ENCODE measurements at places on chromosomes 2 and 18.

- no peak overlapping the region for H3K4me3 ChIP-seq
- H3K27me3 ChIP-seq = no peaks in the 10 kb centered on the region
- no peaks in the 10 kb centered on the region for H3K4me1 ChIP-seq
- no peaks in the 10 kb centered on the region for H3K36me3 ChIP-seq
- H3K27ac ChIP-seq = no peak overlapping the region
- no peak for DNase-seq
Observed at GRCh38 chr2:41717839-41718238, 330.0 kb upstream of the PKDCC start.

GRCh38 chr18:57915248-57915647, 112.1 kb upstream of the ATP8B1 start:
- no peak overlapping the region for H3K4me3 ChIP-seq
- no peaks in the 10 kb centered on the region for H3K4me1 ChIP-seq
- no peaks in the 10 kb centered on the region for H3K36me3 ChIP-seq
- H3K27me3 ChIP-seq = no peaks in the 10 kb centered on the region
- no peak overlapping the region for H3K27ac ChIP-seq

- no peak overlapping the region for H3K4me3 ChIP-seq
- H3K4me1 ChIP-seq = no peaks in the 10 kb centered on the region
- no peaks in the 10 kb centered on the region for H3K36me3 ChIP-seq
- H3K27ac ChIP-seq = no peak overlapping the region
Observed at GRCh38 chr2:48221846-48222516, 308.0 kb upstream of the STON1 start.

DNA sequence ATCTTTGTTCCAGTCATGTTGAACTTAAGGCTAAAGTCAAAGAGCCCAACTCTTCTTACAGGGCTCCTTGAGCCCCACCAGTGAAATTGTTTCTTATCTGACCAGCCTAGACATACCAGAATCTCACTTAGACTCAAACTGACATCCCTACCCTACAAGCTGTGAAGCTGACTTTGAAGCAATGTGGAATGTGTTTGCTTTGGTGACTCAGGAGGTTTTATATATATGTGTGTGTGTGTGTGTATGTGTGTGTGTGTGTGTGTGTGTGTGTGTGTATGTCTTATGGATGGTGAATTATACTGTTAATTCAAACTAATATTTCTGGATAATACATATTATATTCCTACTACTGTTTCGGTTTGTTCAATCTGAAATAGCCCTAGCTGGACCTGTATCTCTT, 67.3 kb downstream of the CAMKMT start:
- H3K4me1 ChIP-seq = no peaks in the 10 kb centered on the region
- DNase-seq = no peak
- no peak overlapping the region for H3K27ac ChIP-seq
- H3K36me3 ChIP-seq = no peaks in the 10 kb centered on the region
- no peaks in the 10 kb centered on the region for H3K27me3 ChIP-seq

DNA sequence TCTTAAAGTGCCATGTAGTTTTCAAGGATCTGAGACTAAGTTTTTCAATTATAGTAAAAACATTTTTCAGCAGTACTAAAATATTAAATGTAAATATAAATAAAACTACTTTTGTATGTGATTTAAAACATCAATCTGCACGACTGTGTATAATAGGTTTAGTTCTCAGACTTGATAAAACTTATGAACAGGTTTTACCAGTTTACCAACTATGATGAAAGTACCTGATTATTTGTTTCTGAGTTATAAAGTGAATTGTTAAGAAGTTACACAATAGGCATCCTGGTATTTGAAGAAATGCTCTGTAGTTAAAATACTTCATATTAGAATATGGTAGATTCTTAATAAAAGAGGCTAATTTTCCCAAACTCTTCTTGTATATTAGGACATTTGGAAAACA, 14.8 kb downstream of the RELCH start:
- no peaks in the 10 kb centered on the region for H3K27me3 ChIP-seq
- peaks cover 6% of the 10 kb centered on the region for H3K4me1 ChIP-seq
- no peak overlapping the region for H3K27ac ChIP-seq
- no peak overlapping the region for H3K4me3 ChIP-seq
- H3K36me3 ChIP-seq = no peaks in the 10 kb centered on the region
- no peak for DNase-seq

- H3K4me1 ChIP-seq = no peaks in the 10 kb centered on the region
- no peaks in the 10 kb centered on the region for H3K36me3 ChIP-seq
- no peaks in the 10 kb centered on the region for H3K27me3 ChIP-seq
- no peak for DNase-seq
- no peak overlapping the region for H3K4me3 ChIP-seq
Observed at GRCh38 chr2:39732482-39732881, 46.6 kb downstream of the THUMPD2 start.

DNA sequence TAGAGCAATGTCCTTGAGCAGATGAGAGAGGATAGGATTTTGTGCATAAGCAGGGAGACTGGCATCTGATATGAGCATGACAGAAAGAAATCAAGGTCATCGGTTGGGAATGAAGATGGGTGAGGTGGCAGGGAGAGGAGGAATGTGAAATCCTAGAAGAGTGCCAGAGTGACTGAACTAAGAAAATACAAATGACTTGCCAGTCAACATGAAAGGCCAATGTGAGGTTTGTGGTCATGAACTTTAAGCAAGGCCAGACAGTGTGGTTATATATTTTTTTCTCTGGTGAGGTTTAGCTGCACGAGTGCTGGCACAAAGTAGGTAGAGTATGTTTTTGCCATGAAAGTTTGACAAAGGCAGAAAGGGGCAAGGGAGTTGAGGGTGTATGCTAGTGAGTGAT, 21.2 kb downstream of the QPCT start:
- H3K36me3 ChIP-seq = no peaks in the 10 kb centered on the region
- H3K4me3 ChIP-seq = no peak overlapping the region
- DNase-seq = no peak
- H3K27ac ChIP-seq = no peak overlapping the region
- H3K27me3 ChIP-seq = no peaks in the 10 kb centered on the region
- peaks cover 14% of the 10 kb centered on the region for H3K4me1 ChIP-seq

DNA sequence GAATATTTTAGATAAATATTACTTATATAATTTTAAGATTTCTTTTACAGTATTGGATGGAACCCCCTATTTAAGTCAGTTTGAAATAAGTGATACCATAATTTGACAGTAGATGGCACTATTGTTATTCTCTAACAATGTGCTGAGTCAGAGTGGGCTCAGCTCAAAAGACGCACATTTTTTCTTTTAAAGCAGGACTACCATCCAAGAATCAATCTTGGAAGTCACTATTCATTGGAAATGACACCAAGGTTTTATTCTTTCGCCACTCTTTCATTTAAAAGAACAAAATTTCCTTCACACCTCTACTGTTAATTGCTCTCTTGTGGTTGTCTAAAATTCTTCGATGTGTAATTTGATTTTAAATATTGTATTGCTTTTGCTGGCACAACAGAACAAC, 32.6 kb upstream of the SPAG16 start:
- H3K27me3 ChIP-seq = no peaks in the 10 kb centered on the region
- no peak overlapping the region for H3K27ac ChIP-seq
- DNase-seq = peak; percentile 53

GRCh38 chr2:185222311-185222710, 516.3 kb upstream of the FSIP2 start:
- no peak overlapping the region for H3K4me3 ChIP-seq
- H3K36me3 ChIP-seq = no peaks in the 10 kb centered on the region
- no peak for DNase-seq
- H3K27me3 ChIP-seq = no peaks in the 10 kb centered on the region
- H3K27ac ChIP-seq = no peak overlapping the region
- H3K4me1 ChIP-seq = no peaks in the 10 kb centered on the region

DNA sequence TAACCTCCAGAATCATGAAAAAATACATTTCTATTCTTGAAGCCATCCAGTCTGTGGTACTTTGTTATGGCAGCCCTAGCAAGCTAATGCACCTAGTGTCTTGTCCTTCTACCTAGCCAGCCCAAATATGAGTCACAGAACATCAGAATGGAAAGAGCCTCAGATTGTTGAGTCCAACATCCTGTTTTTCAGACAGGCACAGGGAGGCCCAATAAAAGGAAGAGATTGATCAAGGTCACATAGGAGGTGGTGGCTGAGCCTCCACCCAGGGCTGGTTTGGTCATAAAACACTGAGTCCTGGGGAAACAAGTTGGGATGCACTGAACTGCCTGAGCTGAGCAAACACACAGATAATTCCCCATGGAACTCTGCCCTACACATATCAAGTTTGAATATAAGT, 195.5 kb downstream of the TTC32 start:
- no peaks in the 10 kb centered on the region for H3K36me3 ChIP-seq
- DNase-seq = no peak
- H3K4me1 ChIP-seq = no peaks in the 10 kb centered on the region
- no peaks in the 10 kb centered on the region for H3K27me3 ChIP-seq
- no peak overlapping the region for H3K4me3 ChIP-seq

DNA sequence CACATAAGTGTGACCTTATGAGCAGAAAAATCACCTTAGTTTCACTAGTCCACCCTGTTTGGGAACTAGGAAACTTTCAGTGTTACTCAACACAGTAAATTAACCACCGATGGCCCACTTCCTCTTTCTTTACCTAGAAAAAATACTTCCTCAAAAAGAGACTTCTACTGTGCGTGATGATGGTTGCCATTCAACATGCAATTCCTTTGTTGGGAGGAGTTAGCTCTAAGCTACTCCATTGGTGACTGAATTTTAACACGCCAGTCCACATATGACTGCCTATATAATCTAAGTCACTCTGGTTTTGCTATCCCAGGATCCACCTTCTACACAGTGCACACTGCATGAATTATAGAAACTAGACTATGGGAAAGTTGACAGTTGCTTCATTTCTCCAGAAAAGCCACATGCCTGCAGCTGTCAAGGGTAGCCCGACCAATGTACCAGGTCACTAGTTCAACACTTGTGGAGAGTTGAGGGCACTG, 47.8 kb upstream of the REG3G start:
- no peak for DNase-seq
- no peak overlapping the region for H3K4me3 ChIP-seq
- no peak overlapping the region for H3K27ac ChIP-seq
- no peaks in the 10 kb centered on the region for H3K27me3 ChIP-seq

DNA sequence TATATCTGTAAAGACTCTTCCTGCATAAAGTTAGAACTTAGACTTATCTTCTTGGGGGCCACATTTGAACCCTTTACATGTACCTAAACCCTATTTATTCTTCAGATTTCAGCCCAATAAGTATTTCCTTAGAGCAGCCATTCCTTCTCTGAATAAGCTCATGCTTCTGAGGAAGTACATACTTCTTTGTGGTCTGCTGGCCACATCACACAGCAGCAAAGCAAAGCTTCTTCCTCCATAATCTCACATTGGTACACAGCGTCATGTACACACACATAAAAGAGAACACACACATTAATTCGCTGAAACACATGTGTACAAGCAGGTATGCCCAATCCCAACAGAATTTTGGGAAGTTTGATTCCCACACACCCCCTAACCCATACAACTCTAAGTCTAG, 331.0 kb downstream of the CDH2 start:
- H3K36me3 ChIP-seq = no peaks in the 10 kb centered on the region
- no peaks in the 10 kb centered on the region for H3K4me1 ChIP-seq
- no peak for DNase-seq
- no peaks in the 10 kb centered on the region for H3K27me3 ChIP-seq
- no peak overlapping the region for H3K27ac ChIP-seq
- no peak overlapping the region for H3K4me3 ChIP-seq

DNA sequence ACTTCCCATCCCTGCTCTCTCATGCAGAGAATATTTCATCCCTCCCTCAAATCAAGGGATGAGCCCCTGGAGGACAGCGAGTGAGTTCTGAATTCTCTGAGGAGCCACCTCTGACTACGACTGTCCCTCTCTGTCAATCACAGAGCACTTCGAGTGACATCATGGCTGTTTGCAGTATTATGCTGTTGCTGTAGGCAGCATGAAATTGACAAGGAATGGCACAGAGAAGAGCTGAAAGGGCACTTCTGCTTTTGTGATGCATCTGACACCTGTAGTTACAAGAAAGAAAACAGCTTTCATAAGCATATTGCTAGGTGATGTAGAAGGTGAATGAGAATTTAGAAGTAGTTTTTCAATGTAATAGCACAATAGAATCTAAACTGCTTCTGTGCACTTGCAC, 166.9 kb downstream of the ARHGAP15 start:
- no peak overlapping the region for H3K27ac ChIP-seq
- no peaks in the 10 kb centered on the region for H3K36me3 ChIP-seq
- no peaks in the 10 kb centered on the region for H3K4me1 ChIP-seq
- no peak overlapping the region for H3K4me3 ChIP-seq

DNA sequence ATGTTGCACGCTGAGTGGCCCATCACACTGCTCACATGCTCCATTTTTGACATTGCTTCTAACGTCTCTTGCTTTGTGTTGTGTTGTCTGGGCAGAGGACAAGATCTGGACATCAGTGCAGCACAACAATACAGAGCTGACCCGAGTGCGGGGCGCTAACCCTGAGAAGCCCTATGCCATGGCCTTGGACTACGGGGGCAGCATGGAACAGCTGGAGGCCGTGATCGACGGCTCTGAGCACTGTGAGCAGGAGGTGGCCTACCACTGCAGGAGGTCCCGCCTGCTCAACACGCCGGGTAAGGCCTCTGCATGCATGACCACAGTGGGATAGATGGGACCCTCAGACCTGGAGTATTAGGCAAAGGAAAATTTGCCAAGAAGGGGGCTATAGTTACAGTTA, 622.6 kb downstream of the CNTNAP5 start:
- H3K4me1 ChIP-seq = no peaks in the 10 kb centered on the region
- H3K27me3 ChIP-seq = no peaks in the 10 kb centered on the region
- no peak overlapping the region for H3K27ac ChIP-seq
- DNase-seq = no peak
- H3K4me3 ChIP-seq = no peak overlapping the region

DNA sequence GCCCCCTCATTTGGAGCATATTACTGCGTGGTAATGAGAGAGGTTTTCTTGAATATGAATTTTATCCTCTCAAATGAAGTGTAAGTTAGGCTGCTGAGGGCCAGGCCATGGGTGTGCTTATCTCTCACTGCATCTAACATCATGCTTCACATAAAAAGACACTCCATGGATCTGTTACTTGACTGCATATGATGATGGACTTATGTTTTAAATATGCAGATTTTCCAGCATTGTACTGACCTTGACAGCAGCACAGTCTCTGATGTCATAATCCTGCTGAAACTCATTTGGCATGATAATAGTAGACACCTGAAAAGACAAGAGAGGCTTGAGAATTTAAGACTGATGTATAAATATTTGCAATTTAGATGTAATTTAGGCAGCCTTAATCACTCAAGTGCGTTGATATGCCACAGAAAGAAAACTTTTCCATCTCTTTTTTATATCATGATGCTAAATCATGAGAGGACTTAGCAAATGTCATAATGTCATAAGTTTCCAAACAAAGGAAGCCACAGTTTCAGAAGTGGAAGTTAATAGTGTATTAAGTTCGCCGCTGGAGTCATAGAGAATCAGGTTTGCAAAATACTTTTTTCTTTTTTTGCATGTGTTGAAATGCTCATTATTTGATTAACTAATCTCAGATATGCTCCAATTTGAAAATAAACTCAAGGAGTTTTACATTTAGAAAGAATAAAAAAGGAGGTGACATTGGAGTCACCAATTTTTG, 62.7 kb upstream of the CD302 start:
- H3K36me3 ChIP-seq = peaks cover 50% of the 10 kb centered on the region
- no peaks in the 10 kb centered on the region for H3K27me3 ChIP-seq
- no peak overlapping the region for H3K4me3 ChIP-seq
- H3K4me1 ChIP-seq = no peaks in the 10 kb centered on the region
- no peak for DNase-seq

GRCh38 chr2:85861180-85861579, 27.6 kb downstream of the ST3GAL5 start:
- peaks cover 31% of the 10 kb centered on the region for H3K36me3 ChIP-seq
- no peak overlapping the region for H3K4me3 ChIP-seq

GRCh38 chr2:133717497-133717896, 149.2 kb upstream of the NCKAP5 start:
- no peaks in the 10 kb centered on the region for H3K36me3 ChIP-seq
- H3K4me1 ChIP-seq = no peaks in the 10 kb centered on the region
- no peaks in the 10 kb centered on the region for H3K27me3 ChIP-seq
- no peak for DNase-seq
- H3K27ac ChIP-seq = no peak overlapping the region

All from naive thymus-derived CD4-positive, alpha-beta T cell (primary cell).